ENCODE measurements at places on chromosomes 5 and 9. TPM values are rescaled to one million over a fixed set of nuclear protein-coding genes. Genes with fewer than 3 reads are reported as not detected.

The PMPCA gene
- 49.4 TPM for total RNA-seq

The ADGRV1 gene
- total RNA-seq = 0.32 TPM

The FAM153A gene
- 0.50 TPM for total RNA-seq

The SLC35D2 gene
- 14.1 TPM for total RNA-seq

The GRIN1 gene
- not detected for total RNA-seq

The OTP gene
- not detected for total RNA-seq

The SLC36A2 gene
- not detected for total RNA-seq

The LHX2 gene
- 0.38 TPM for total RNA-seq

The HTR1A gene
- not detected for total RNA-seq

The MEF2C gene
- 48.3 TPM for total RNA-seq

The TAF11L5 gene
- not detected for total RNA-seq

The ERCC8 gene
- total RNA-seq = 9.0 TPM

The BTNL8 gene
- not detected for total RNA-seq

All from left cardiac atrium (tissue), 4 donors.